Gastroesophageal sphincter (tissue), 4 donors: ENCODE measurements at places on chromosomes 13 and 19.

GRCh38 chr13:99477493-99477892 lies 23.8 kb upstream of the TM9SF2 start:
- H3K36me3 ChIP-seq: no peaks in the 10 kb centered on the region
- H3K27me3 ChIP-seq: no peaks in the 10 kb centered on the region
- H3K4me1 ChIP-seq: no peaks in the 10 kb centered on the region
- no peak for ATAC-seq
- no peak overlapping the region for H3K4me3 ChIP-seq
- no peak overlapping the region for H3K27ac ChIP-seq

GRCh38 chr19:10230861-10231611 lies at the start of gene S1PR2:
S1PR2 (minus strand) TSS chr19:10231331; CDS start chr19:10224905, 6,426 bp downstream.
- ATAC-seq: peak; percentile 57
- H3K36me3 ChIP-seq: no peaks in the 10 kb centered on the region
- peak within 1 kb of the TSS; percentile 82 for H3K4me3 ChIP-seq
- peaks cover 8% of the 10 kb centered on the region for H3K4me1 ChIP-seq
- no peaks in the 10 kb centered on the region for H3K27me3 ChIP-seq
- peak within 1 kb of the TSS; percentile 85 for H3K27ac ChIP-seq

DNA sequence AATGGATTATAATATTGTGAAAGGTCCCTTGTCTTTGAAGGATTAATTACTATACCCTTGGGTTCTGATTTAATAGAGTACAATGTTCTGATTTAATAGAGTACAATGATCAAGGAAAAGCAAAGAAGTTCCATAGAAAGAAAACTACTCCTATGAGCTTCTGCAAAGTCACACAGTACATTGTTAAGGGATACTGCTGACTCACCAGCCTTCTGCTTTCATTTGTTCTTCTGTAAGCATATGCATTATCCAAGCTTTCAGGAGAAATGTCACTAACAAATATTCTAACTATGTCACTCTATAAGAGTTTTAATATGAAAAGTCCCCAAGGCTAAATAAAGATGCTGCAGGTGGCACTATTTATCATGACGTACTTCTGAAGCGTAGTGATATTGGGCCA lies 396.7 kb downstream of the RFC3 start:
- no peaks in the 10 kb centered on the region for H3K4me1 ChIP-seq
- no peak overlapping the region for H3K27ac ChIP-seq
- H3K4me3 ChIP-seq: no peak overlapping the region
- no peaks in the 10 kb centered on the region for H3K27me3 ChIP-seq
- no peak for ATAC-seq

GRCh38 chr13:25352806-25353205 lies 19.0 kb upstream of the ATP8A2 start:
- no peak overlapping the region for H3K27ac ChIP-seq
- no peaks in the 10 kb centered on the region for H3K4me1 ChIP-seq
- no peak for ATAC-seq
- no peak overlapping the region for H3K4me3 ChIP-seq
- no peaks in the 10 kb centered on the region for H3K36me3 ChIP-seq
- H3K27me3 ChIP-seq: peaks cover 12% of the 10 kb centered on the region

- H3K4me1 ChIP-seq: no peaks in the 10 kb centered on the region
- no peaks in the 10 kb centered on the region for H3K36me3 ChIP-seq
- H3K27me3 ChIP-seq: peaks cover 88% of the 10 kb centered on the region
- no peak for ATAC-seq
- no peak overlapping the region for H3K4me3 ChIP-seq
- H3K27ac ChIP-seq: no peak overlapping the region
Observed at GRCh38 chr19:4288091-4288777, 9.2 kb downstream of the SHD start.

GRCh38 chr13:89455225-89455624 lies 1784.1 kb downstream of the SLITRK5 start:
- no peaks in the 10 kb centered on the region for H3K4me1 ChIP-seq
- ATAC-seq: no peak
- no peaks in the 10 kb centered on the region for H3K27me3 ChIP-seq
- no peak overlapping the region for H3K4me3 ChIP-seq
- H3K36me3 ChIP-seq: no peaks in the 10 kb centered on the region

DNA sequence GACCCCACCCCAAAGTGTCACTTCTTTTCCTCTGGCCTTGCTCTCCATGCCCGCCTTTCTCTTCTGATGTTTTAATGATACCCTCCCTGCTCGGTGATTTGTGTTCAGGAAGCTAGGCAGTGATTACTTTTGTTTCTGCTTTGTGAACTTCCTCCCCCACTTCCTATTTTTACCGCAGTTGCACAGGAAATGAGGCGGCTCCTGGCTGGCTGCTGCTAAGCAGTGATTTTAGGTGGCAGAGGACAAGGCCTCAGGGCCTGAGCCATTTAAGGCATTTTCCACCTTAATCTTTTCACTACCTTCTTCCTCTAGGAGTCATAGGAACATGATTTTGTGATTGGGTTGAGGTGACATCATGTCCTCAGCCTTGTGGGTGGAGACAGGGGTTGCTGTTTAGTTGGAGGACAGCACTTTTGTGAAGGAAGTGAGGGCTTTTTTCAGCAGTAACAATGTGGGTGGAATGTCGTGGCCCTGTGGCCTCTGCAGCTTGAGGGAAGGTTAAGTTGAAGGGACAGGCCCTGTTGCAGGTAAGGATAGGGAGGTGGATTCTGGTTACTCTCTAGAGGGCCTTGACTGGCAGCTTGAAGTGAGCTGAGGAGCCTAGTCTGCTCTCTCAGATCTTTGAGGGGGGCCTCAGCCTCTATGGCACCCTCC lies 15.7 kb downstream of the GARRE1 start:
- H3K4me1 ChIP-seq: peaks cover 5% of the 10 kb centered on the region
- H3K4me3 ChIP-seq: no peak overlapping the region
- H3K27me3 ChIP-seq: no peaks in the 10 kb centered on the region
- peak; percentile 85 for ATAC-seq
- no peaks in the 10 kb centered on the region for H3K36me3 ChIP-seq
- H3K27ac ChIP-seq: peak overlapping the region; percentile 62

DNA sequence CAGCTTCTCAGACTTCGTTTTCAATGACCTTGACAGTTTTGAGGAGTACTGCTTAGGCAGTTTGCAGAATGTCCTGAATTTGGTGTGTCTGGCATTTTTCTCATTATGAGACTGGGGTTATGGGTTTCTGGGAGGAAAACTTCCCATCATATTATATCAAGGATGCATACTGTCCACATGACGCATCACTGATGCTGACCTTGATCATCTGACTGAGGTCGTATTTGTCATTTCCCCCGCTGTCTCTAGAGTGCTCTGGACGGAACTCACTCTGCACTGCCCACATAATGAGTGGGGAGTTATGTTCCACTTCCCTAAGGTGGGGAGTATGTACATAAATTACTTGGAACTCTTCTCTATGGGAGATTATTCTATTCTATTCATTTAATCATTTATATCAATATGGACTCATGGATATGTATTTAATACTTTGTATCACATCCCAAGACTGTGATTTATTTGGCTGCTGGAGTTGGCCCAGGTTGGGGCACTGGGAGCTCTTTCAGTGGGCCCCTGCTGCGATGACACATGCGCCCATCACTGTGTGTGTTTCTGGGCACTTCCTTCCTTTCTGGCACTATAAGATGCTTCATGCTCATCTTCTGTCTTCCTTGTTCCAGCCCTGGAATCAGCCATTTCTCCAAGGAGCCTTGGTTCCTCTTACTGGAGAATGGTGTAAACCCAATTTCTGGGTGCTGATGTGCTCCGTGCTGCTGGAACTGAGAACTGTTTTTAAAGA lies 138.6 kb downstream of the MIPEP start:
- H3K27ac ChIP-seq: no peak overlapping the region
- no peaks in the 10 kb centered on the region for H3K4me1 ChIP-seq
- H3K4me3 ChIP-seq: no peak overlapping the region
- no peak for ATAC-seq
- no peaks in the 10 kb centered on the region for H3K27me3 ChIP-seq

- no peak overlapping the region for H3K27ac ChIP-seq
- peak; percentile 34 for ATAC-seq
- no peak overlapping the region for H3K4me3 ChIP-seq
- no peaks in the 10 kb centered on the region for H3K36me3 ChIP-seq
- peaks cover 25% of the 10 kb centered on the region for H3K4me1 ChIP-seq
Observed at GRCh38 chr19:44912854-44913253, 1.6 kb upstream of the APOC1 start.

- ATAC-seq: no peak
- H3K27me3 ChIP-seq: no peaks in the 10 kb centered on the region
- no peaks in the 10 kb centered on the region for H3K36me3 ChIP-seq
- H3K4me1 ChIP-seq: peaks cover 60% of the 10 kb centered on the region
Observed at GRCh38 chr19:55683449-55684261, 8.6 kb downstream of the EPN1 start.

- H3K27me3 ChIP-seq: no peaks in the 10 kb centered on the region
- H3K27ac ChIP-seq: peak overlapping the region; percentile 100
- H3K4me3 ChIP-seq: peak overlapping the region; percentile 98
- no peaks in the 10 kb centered on the region for H3K36me3 ChIP-seq
- ATAC-seq: no peak
Observed at GRCh38 chr19:46862974-46863632, 2.3 kb downstream of the ARHGAP35 start.

DNA sequence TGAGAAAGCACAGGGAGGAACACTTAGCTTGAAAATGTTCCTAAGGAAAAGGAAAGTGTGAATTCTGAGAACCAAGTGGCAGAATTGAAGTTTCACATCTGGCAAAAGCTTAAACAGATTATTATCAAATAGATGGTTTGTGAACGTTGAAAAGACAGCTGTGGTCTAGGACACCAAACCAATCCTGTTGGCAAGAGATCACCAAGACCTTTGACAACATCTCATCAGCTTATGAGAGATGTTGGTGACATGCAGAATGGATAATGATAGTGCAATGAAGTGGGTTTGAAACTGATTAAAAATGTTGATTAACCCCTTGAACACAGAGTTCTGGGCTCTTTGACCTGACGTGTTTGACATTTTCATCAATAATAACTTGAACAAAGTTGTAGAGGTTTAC lies 74.6 kb upstream of the GPR183 start:
- no peaks in the 10 kb centered on the region for H3K4me1 ChIP-seq
- no peak overlapping the region for H3K27ac ChIP-seq
- H3K27me3 ChIP-seq: no peaks in the 10 kb centered on the region
- H3K36me3 ChIP-seq: no peaks in the 10 kb centered on the region
- no peak overlapping the region for H3K4me3 ChIP-seq

GRCh38 chr19:6564393-6564792 lies 26.6 kb downstream of the CD70 start:
- H3K27ac ChIP-seq: no peak overlapping the region
- ATAC-seq: no peak
- H3K4me1 ChIP-seq: no peaks in the 10 kb centered on the region
- peaks cover 47% of the 10 kb centered on the region for H3K27me3 ChIP-seq
- no peaks in the 10 kb centered on the region for H3K36me3 ChIP-seq

- H3K27ac ChIP-seq: peak overlapping the region; percentile 99
- no peak for ATAC-seq
- H3K4me1 ChIP-seq: no peaks in the 10 kb centered on the region
Observed at GRCh38 chr19:14002571-14003250, 3.4 kb downstream of the RFX1 start.

DNA sequence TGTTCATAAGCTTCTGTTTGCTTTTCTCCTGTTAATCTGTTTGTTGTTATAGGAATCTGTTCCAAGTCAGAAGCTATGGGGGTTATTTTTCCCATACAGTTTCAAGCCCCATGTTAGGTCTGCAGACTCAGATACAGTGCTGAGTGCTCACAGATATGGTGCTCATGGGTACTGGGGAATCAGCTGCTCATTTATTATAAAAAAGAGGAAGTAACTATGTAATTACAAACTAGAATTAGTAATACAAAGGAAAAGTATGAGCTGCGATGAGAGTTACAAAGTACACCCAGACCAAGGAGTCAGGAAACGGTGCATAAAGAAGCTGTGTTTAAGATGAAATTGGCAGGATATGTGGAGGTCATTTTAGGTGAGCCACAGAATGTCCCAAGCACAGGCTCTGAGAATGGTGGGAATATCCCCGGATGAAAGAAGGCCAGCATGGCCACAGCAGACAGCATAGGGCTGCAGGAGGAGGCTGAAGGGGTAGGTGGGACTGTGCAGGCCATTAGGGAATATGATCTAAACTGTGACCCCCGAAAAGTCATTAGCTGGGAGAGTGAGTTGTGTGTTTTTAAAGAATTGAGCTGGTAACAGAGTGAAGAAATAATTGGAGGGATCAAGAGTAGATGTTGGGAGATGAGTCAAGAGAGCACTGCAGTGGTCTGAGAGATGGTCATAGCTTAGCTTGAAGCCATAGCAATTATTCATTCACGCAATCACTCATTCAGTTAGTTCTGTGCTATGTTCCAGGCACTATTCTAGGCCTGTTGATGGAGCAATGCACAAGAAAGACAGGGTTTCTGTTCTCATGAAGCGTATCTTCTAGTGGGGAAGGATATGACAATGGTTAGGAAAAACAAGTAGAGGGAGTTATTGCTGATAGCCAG lies 177.4 kb upstream of the UBL3 start:
- no peaks in the 10 kb centered on the region for H3K36me3 ChIP-seq
- H3K4me1 ChIP-seq: no peaks in the 10 kb centered on the region
- no peak for ATAC-seq
- no peak overlapping the region for H3K4me3 ChIP-seq

GRCh38 chr13:60282186-60282585 lies 114.8 kb upstream of the TDRD3 start:
- H3K27me3 ChIP-seq: no peaks in the 10 kb centered on the region
- no peaks in the 10 kb centered on the region for H3K4me1 ChIP-seq
- H3K4me3 ChIP-seq: no peak overlapping the region
- H3K36me3 ChIP-seq: no peaks in the 10 kb centered on the region
- H3K27ac ChIP-seq: no peak overlapping the region

DNA sequence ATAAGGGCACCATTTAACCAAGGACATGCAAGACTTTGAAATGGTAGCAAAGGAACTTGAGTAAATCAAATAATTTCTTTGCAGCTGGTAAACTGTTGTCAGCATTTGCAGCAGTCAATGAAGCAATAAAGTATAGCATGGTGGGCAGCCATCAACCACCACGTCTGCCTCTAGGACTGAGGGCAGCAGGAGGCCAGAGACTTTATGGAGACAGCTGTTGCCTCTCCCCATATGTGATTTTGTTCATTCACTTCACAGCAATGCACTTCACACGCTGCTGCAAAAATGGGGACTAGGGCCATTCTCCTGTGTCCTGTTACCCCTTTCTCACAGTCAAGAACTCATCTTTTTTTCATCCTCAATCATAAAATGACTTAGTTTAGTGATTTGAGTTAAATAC lies 51.3 kb upstream of the PCDH9 start:
- H3K27me3 ChIP-seq: no peaks in the 10 kb centered on the region
- H3K36me3 ChIP-seq: no peaks in the 10 kb centered on the region
- no peak overlapping the region for H3K27ac ChIP-seq
- ATAC-seq: no peak
- no peaks in the 10 kb centered on the region for H3K4me1 ChIP-seq

- H3K36me3 ChIP-seq: no peaks in the 10 kb centered on the region
- no peaks in the 10 kb centered on the region for H3K27me3 ChIP-seq
Observed at GRCh38 chr13:89486709-89487108, 1815.5 kb downstream of the SLITRK5 start.

GRCh38 chr19:29212356-29212647 lies 649 bp downstream of the UQCRFS1 start:
- H3K36me3 ChIP-seq: no peaks in the 10 kb centered on the region
- no peaks in the 10 kb centered on the region for H3K27me3 ChIP-seq
- peak overlapping the region; percentile 73 for H3K4me3 ChIP-seq
- peak overlapping the region; percentile 92 for H3K27ac ChIP-seq
- H3K4me1 ChIP-seq: peaks cover 44% of the 10 kb centered on the region
- no peak for ATAC-seq
